ENCODE measurements at places on chromosomes 6 and 20.
A peak's percentile ranks its signal among the peaks of the same experiment; 100 is the strongest.

GRCh38 chr6:125995972-125996580, 9.7 kb downstream of the TRMT11 start:
- DNase-seq: peak; percentile 57

- DNase-seq: no peak
Measured at GRCh38 chr20:33400812-33401183, 521 bp downstream of the CDK5RAP1 start.

GRCh38 chr6:39204646-39205244, 24.5 kb downstream of the KCNK5 start:
- no peak for DNase-seq

GRCh38 chr6:13395272-13396237, 67.2 kb upstream of the TBC1D7 start:
- DNase-seq: no peak

DNA sequence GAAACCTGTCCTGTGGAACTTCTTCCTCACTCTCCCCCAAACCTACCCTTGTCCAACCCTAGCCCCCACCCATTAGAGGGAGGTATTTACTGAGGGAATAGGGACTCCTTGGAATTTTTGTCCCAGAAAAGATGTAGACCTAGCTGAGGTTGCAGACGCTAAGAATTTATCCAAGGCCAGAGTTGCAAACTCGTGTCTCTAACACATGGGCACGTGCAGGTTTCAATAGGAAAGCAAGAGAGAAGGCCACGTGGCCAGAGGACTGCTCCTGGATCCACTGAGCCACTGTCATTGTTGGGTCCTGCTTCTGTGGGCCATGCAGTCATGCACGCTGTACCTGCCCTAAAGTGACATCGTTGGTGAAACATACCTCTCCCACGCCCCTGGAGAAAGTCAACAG, 243.4 kb upstream of the KCNG1 start:
- DNase-seq: no peak

DNA sequence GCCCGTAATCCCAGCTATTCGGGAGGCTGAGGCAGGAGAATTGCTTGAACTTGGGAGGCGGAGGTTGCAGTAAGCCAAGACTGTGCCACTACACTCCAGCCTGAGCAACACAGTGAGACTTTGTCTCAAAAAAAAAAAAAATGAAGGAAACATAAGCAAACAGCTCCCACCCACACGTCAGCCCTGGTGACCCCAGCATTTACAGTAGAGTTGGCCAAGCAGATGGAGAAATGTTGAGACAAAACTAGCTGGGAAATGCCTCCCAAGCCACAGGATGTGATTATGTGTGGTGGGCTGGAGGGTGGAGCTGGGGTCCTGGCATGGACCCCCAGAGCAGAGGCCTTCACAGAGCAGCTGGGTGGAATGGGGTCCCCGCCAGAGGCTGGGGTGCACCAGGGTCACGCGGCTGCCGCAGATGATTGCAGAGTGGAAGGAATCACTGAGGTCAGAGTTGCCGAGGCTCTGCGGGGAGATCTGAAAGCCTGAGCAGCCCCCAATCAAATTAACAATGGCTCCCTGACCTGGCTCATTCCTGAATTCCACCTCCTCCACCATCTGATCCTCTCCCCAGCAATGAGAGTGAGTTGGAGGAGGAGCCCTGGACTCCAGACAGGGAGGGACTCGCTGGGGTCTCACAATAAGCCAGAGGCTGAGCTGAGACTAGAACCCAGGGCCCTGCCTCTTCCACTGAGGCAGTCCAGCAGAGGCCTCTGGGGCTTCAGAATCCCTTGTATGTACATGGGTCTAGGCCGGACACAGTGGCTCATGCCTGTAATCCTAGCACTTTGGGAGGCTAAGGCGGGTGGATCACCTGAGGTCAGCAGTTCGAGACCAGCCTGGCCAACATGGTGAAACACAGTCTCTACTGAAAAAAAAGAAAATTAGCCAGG, 34.7 kb upstream of the TGM2 start:
- DNase-seq: no peak

DNA sequence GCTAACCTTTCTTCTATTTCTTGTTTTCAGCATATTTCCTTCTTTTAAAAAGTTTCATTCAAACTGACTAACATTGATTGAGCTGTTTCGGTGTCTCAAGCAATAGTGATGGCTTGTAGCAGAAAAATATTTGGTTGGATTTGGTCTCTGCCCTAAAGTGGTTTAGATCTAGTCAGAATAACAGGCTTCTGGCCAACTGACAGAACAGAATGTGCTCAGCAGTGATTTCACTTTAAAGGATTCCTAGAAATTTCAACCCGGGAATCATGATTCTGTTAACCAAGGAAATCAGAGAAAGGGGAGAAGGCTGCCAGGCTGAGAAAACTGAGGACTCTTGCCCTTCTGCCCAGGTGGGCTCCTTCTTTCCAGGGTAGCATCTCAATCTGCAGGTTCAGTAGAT, 16.6 kb upstream of the GSTA1 start:
- no peak for DNase-seq
